ENCODE measurements at places on chromosomes 11 and 22.

GRCh38 chr11:122931510-122931909 is 49.0 kb downstream of the JHY start:
- no peak for DNase-seq

- no peak for DNase-seq
Observed at GRCh38 chr11:75402002-75402773, 2.9 kb downstream of the RPS3 start.

DNA sequence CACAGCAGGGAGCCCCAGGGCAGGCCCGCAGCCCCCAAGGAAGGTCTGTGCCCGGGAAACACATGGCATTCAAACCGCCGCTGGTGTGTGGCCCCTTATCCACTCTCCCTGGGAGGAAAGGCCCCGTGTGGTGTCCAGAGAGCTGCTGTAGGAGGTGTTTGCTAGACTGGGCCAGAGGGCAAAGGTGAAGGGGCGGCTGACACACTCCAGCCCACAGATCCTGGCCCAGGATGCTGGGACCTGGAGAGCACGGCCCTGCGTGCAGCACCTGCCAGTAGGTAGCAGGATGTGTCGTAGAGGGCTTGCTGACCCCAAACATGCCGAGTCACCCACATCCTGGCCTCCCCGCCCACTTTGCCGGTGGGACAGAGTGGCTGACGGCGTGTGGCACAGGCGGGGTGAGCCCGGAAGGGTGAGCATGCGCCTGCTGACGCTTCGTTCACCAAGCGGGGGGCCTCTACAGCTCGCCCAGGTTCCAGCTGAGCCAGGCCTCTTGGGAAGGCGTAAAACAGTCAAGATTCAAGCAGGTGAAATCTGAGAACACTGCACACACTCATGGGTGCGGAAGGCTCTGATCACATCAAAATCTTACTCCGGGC is 11.0 kb downstream of the OSBPL5 start:
- DNase-seq = no peak

- no peak for DNase-seq
Observed at GRCh38 chr11:128279866-128280265, 307.5 kb downstream of the ETS1 start.

- no peak for DNase-seq
Observed at GRCh38 chr11:116172156-116172555, 600.6 kb downstream of the BUD13 start.

GRCh38 chr11:66915046-66915832 is 42.9 kb downstream of the PC start:
- no peak for DNase-seq

- no peak for DNase-seq
Observed at GRCh38 chr22:41308544-41308947, 7.2 kb downstream of the ZC3H7B start.

DNA sequence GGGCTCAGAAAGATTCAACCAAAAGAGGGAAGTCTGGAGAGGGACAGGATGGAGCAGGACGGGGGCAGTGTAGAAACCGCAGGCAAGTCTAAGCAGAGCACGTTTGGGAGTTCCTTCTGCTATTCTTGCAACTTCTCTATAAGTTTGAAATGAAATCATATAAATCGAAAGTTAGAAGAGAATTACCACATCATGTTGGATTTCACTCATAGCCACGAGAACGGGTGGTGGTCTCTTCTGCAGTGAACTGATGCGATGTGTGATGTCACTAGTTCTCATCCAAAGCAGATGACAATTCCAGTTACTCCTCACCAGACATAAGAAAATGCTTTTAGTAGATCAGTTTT is 36.0 kb downstream of the KCNQ1 start:
- DNase-seq = no peak

Measured in NCI-H2081 (cell line).